ENCODE measurements at places on chromosomes 13 and 19. TPM values are rescaled to one million over a fixed set of nuclear protein-coding genes. Genes with fewer than 3 reads are reported as not detected.

DNA sequence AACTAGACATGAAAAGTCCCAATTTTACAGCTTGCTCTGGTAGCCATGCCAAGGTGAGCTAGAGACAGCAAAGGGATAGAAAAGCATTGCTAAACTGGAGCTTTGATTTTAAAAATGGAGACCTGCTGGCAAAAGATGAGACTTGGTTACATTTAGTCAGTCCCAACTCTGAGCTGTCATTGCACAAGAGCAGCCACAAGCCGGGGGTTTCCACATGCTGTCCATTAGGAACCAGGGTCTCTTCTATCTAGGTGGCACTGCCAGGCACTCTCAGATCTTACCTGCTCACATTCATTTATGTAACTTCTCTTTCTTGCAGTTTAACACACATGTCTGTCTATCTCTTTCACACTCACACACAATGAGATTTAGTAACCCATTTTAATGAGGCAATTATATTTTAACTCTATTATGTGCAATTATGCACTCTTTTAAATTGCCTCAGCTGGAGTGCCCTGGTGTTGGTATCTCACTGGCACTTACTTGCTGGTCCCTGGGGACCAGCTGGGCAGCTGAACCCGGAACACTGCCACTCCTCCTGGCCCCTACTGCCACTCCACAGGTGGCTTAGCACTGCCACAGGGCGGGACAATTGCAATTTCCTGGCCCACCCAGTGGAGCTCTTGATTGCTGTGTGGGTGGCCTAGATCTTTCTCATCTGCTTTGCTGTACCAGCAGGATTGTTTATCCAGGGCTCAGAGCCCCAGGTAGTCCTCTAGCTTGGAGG lies 112.5 kb downstream of the COG6 start:
- no peak for DNase-seq

DNA sequence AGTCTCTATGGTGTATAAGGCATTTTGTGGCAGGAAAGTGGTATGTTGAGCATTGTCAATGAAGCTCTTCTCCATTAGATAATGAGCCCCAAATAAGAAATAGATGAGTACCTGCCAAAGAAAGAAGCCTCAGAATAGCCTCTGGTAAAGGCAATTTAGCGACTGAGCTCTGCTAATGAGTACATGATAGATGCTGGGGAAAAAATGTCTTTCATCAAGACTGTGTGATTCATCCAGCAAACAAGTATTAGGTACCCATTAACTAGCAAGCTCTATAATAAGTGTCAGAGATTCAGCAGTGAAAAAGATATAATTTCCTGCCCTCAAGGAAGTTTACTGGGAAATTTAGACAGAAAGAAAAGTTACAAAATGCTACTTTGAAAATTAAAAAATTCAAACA lies 294.6 kb downstream of the ITGBL1 start:
- no peak for DNase-seq

DNA sequence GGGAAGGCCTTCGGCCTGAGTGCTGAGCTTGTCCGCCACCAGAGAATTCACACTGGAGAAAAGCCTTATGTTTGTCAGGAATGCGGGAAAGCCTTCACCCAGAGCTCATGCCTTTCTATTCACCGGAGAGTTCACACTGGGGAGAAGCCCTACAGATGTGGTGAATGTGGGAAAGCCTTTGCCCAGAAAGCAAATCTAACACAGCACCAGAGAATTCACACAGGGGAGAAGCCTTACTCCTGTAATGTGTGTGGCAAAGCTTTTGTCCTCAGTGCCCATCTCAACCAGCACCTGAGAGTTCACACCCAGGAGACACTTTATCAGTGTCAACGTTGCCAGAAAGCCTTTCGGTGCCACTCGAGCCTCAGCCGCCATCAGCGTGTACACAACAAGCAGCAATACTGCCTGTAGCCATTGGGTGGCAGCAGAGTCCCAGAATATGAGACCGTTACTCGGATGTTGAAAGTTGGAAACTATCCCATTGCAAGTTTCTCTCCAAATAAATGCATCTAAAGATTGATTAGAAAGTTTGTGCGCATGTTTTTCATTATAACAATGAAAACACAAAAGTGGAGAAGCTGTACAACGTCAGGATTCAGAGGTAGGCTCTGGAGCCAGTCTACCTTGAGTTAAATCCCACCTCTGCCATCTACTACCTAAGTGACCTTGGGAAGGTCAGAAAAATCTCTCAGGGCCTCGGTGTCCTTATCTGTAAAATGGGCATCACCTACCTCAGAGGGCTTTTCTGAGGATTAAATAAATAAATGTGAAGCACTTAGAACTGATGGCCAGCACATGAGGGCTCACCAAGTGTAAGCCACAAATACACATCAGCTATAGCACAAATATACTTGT lies 21.1 kb downstream of the ZNF473 start:
- DNase-seq: peak; percentile 81

GRCh38 chr13:78085434-78086225 lies 167.0 kb upstream of the EDNRB start:
- no peak for DNase-seq

GRCh38 chr19:32691952-32692726 lies 518 bp downstream of the NUDT19 start:
- DNase-seq: peak; percentile 49

- DNase-seq: no peak
Measured at GRCh38 chr19:39410831-39411080, 1.7 kb upstream of the PLEKHG2 start.

PTPRS gene
- 0.73 TPM for total RNA-seq

DNA sequence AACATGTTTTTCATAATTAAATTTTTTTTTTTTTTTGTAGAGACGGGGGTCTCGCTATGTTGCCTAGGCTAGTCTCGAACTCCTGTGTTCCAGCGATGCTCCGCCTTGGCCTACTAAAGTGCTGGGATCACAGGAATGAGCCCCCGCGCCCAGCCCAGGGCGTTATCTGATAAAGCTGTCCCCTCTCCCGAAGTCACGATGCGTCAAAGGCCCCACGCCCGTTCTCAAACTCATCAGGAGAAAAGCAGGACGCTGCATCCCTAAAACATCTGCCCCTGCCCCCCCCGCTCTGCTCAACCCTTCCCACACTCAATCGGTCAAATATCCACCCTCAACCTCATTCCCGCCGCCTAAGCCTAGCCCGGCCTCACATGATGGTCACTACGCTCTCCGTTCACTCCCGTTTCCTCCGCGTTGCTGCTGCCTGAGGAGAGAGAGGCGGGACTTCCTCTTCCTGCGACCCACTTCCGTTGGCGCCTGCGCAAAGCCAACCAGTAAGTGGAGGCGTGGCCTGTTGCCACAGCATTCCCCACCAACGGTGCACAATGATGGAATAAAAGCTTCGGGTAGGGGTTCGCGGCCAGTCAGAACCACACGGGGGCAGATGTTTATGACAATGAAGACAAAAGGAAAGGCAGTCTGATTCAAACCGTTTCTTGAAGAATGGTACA lies at the start of gene SNRPD2:
Gene SNRPD2 (minus strand): TSS at position 438 of the 671 bp plus-strand sequence. CDS start 65 bp downstream, at position 373.
- DNase-seq: peak; percentile 97

DNA sequence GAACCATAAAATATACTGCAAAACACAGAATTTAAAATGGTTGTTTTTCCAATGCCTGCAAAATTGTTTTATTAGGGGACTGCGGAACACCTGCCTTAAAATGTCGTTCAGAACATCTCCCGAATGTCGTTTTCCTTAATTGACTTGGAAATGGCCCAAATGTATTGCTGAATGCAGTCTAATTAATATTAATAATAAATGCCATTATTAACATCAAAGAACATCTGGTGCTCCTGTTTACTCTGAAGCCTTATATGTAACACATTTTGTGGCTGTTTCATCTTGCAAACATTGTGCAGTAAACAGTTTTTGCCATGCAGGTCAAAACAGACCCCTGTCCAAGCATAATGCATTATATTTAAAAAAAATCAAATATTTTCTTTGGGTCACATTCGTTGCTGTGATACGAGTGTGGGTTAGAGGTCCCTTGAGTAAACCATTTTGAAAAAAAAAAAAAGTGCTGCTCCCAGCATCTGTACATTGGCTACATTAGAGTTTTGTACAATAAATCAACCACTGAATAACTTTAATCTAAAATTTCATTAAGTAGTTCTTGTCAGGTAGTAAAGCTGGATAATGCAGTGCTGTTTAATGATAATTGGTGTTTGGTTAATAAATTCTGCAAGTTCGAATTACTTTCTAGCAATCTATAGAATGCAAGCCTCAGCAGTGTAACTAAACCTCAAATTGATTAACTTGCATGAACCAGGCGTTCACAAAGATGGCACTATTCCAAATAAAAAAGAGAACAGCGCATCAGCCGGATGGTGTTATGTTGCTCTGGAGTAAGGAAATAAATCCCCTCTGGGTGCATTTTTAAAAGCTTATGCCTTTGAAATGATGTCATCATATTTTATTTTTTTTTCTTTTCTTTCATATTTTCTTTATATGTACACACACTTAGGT lies 140.2 kb downstream of the ZNF536 start:
- no peak for DNase-seq

KLK2 gene
- total RNA-seq: not detected

- no peak for DNase-seq
Measured at GRCh38 chr19:435707-436412, 25.0 kb downstream of the SHC2 start.

- no peak for DNase-seq
Measured at GRCh38 chr13:30466841-30467252, 1.1 kb upstream of the HMGB1 start.

DNA sequence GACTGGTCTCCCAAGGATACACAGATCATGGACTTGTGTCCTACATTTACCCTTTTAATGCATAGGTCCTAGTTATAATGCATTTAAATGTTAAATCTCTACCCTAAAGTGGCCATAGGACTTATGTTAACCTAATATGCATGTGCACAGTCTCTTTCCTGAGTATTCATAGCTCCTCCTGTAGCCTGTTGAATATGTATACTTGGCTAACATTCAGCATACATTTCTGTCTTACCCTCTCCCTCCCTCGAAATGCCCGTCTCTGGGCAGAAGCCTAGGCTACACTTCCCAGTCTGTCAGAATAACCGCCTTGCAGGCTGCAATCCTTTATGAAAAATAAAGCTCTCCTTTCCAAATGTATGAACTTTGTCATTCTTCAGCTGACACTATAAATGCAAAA lies 13.9 kb downstream of the ZFP82 start:
- DNase-seq: no peak

LRRC8E gene
- total RNA-seq: not detected

GRCh38 chr13:31150315-31150985 lies 11.3 kb downstream of the HSPH1 start:
- DNase-seq: no peak

Measured in natural killer cell (primary cell).